Fibroblast of skin of right quadriceps (primary cell): ENCODE measurements at places on chromosomes 3 and 15.
A peak's percentile ranks its signal among the peaks of the same experiment; 100 is the strongest.

DNA sequence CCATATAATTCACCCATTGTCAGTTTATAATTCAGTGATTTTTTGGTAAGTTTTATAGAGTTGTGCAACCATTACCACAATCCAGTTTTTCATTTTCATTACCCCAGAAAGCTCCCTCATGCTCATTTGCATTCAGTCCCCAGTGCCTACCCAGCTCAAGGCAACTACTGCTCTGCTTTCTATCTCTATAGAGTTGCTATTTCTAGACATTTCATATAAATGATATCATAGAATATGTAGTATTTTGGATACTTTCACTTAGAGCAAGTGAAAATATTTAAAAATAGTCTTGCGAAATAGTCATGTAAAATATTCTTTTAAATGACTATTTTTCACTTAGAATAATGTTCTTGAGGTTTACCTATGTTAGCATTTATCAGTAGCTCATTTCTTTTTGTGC, 42.1 kb downstream of the ZNF654 start:
- peak; percentile 3 for DNase-seq

- peak; percentile 61 for DNase-seq
These were observed 287.6 kb upstream of the DPH6 start for GRCh38 chr15:35833581-35833980.

DNA sequence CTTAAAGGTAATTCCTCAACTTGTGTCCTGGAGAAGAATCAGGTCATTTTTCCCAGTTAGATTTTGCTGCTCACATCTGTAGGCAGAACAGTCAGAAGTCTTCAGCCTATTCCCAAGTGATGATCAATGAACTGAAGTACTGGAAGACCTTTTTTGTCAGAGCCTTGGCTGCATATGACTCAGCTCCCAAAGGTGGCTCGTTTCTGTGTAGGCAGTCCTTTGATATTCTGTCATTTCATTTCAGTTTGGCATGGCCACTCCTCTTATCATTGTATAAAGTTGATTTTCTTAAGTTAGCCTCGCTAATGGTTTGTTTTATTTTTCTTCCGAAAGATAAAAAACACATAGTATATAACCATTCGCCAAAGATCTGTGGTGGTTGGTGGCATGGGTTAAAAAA, 90.7 kb downstream of the KLHL25 start:
- no peak for DNase-seq

- no peak for DNase-seq
These were observed 432 bp upstream of the RAD54L2 start for GRCh38 chr3:51538115-51538458.

- DNase-seq: no peak
These were observed 75.0 kb downstream of the TTBK2 start for GRCh38 chr15:42845581-42845980.

GRCh38 chr3:56923526-56924224, 121.9 kb upstream of the ARHGEF3 start:
- DNase-seq: no peak

GRCh38 chr3:28050885-28051284, 190.5 kb upstream of the CMC1 start:
- DNase-seq: peak; percentile 74

- DNase-seq: no peak
These were observed 70.5 kb downstream of the SUMF1 start for GRCh38 chr3:4396542-4396941.

GRCh38 chr3:122105626-122106025, 50.5 kb downstream of the CD86 start:
- no peak for DNase-seq

DNA sequence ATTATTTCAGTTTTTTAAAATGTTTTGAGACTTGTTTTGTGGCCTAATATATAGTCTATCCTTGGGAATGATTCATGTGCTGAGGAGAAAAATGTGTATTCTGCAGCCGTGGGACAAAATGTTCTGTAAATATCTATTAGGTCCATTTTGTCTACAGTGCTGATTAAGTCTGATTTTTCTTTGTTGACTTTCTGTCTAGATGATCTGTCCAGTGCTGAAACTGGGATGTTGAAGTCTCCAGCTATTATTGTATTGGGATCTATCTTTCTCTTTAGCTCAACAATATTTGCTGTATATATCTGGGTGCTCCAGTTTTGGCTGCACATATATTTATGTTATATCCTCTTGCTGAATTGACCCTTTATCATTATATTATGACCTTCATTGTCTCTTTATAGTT, 85.2 kb downstream of the UBE2E2 start:
- no peak for DNase-seq

DNA sequence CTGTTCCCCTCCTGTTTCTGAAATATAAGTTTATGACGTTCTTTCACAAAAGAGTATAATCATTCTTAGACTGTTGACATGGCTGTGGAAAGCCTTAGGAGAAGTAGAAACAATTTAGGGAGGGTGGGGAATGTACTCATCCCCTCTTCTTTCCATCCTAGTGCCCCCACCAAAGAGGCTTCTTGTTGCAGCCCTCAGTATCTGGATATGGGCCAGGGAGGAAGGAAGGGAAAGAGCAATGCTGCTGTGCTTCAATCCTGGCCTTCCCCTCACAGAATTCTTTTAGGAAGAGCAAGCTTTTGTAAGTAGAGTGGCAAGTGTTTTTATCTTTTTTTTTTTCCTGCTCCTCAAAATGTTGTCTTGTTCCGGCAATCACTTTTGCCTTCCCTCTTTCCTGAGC, 1.7 kb downstream of the INAFM2 start:
- DNase-seq: no peak

DNA sequence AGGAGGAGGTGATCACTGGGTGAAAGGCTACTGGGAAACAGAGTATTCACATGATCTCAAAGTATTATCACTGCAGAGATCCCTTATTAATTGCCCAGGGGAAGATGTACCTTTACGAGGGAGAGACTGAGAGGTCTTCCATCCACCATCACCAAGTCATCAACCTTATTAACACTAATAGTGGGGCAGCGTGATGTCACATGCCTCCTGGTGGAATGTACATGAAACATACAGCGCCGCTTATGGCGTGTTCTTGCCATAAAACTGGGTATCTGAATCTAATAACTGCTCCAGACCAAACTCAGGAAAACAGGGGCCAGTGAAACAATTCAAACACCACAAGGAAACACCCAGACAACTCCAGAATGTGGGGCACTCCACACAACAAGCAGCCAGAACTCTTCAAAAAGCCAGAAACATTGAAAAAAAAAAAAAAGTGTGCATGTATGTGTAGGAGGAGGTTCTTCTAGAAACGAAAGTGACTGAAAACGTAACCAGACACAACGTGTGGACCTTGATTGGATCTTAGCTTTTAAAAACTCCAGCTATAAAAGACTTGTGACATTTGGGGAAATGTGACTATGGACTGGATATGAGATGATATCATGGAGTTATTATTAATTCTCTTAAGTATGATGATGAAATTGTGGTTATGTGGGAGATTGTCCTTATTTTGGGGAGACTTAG, 4.6 kb downstream of the STIMATE start:
- DNase-seq: no peak

GRCh38 chr3:46989146-46989810, 9.8 kb downstream of the NBEAL2 start:
- no peak for DNase-seq

- DNase-seq: no peak
These were observed 146.8 kb downstream of the FAM43A start for GRCh38 chr3:194832346-194833104.

DNA sequence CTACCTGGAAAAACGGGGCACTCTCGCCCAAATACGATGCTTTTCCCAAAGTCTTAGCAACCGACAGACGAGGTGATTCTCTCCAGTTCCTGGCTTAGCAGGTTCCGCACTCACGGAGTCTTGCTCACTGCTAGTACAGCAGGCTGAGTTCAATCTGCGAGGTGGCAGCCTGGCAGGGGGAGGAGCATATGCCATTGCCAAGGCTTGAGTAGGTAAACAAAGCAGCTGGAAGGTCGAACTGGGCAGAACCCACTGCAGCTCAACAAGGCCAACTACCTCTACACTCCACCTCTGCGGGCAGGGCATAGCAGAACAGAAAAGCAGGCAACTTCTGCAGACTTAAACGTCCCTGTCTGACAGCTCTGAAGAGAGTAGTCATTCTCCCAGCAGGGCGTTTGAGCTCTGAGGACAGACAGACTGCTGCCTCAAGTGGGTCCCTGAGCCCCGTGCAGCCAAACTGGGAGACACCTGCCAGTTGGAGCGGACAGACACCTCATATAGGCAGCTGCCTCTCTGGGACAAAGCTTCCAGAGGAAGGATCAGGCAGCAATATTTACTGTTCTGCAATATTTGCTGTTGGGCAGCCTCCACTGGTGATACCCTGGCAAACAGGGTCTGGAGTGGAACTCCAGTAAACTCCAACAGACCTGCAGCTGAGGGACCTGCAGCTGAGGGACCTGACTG, 73.4 kb upstream of the CADM2 start:
- DNase-seq: no peak

DNA sequence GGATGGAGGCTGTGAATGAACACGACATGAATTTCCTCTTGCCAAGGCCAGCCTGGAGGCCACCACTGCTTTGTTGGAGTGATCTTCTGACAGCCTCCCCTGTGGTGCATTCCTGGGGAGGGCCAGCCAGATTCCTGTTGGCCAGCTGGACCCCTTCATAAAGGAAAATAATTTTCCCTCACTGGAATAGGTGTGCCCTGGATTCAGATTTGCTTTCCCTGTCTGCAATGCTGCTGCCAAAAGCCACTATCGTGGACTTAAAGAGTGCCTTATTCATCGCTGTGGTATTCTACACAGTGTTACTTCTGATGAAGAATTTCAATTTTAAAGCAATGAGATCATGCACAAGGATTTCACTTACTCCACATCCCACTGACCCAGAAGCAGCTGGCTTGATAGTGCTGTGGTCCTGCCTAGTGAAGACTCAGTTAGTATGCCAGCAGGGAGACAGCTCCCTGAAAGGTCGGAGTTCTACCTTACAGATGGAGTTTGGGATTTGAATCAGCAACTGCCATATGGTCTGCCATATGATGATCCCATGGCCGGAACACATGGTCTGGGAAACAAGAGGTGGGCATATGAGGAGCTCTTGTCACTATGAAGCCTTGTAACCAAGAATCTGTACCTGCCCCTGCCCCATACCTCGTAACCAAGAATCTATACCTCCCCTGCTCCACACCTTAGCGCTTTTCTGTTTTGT, 145.2 kb downstream of the KLF13 start:
- peak; percentile 90 for DNase-seq

- no peak for DNase-seq
These were observed 21.4 kb upstream of the LEO1 start for GRCh38 chr15:51992953-51993352.

- DNase-seq: peak; percentile 29
These were observed 363.4 kb downstream of the GAP43 start for GRCh38 chr3:115986555-115987207.

DNA sequence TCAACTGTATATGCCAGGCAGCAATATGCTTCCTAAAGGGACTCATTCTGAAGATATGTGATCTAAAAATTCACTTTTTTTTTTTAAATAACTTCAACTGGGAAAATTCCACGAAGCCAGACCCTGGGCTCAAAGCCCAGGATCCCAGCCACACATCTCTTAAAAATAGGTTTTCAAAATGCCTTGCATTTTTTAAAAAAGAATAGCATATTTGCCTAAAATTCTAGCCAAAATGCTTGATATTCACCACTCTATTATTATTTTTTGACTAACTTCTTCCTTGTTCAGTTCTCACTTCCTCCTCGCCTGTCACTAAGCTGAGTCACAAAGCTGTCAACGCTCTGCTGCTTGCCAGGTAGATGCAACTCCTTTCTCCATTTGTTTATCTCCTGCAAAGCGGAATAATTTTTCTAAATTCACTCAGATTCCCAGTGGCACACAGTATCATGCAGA, 28.0 kb upstream of the VGLL4 start:
- peak; percentile 75 for DNase-seq

- DNase-seq: peak; percentile 94
These were observed 3.7 kb downstream of the BOC start for GRCh38 chr3:113214917-113215595.

DNA sequence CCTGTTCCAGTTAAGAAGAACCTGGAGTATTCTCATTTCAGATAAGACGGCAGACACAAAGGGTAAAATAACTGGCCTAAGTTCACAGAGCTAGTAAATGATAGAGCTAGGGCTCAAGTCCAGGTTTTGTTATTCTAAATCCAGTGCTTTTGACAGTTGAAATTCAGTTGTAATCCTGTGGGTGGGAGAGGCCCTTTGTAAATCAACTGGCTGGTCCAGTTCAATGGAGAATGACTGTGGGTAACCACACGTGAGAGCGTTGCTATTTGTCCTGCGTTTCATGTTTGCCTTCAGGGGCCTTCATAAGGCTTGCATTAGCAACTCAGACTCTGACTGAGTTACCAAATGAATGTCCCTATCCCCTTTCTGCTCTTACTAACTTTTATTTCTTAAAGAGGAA, 24.2 kb upstream of the CD96 start:
- no peak for DNase-seq

DNA sequence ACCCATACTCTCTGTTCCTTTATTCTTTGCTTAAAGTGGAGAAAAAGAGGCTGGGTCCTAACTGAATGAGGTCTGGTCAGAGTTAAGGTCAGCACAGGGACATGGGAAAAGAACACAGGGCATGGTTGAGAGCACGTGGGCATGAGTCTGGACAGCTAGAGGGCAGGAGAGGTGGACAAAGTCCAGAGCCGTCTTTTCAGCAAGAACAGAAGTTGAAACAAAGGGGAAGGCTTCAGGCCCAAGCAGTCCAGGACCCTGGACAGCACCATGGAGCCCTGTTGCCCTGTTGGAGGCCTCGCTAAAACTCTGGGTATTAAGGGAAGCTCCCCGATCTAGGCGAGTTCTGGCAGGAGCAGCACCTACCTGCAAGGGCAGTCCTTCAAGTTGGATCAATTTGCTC, 50.7 kb downstream of the XYLB start:
- peak; percentile 38 for DNase-seq

GRCh38 chr15:25789211-25789610, 73.9 kb downstream of the ATP10A start:
- DNase-seq: peak; percentile 44

- DNase-seq: no peak
These were observed 29.4 kb upstream of the DUSP7 start for GRCh38 chr3:52085681-52086282.

GRCh38 chr15:101805605-101806345, 2.5 kb downstream of the OR4F6 start:
- DNase-seq: peak; percentile 2

DNA sequence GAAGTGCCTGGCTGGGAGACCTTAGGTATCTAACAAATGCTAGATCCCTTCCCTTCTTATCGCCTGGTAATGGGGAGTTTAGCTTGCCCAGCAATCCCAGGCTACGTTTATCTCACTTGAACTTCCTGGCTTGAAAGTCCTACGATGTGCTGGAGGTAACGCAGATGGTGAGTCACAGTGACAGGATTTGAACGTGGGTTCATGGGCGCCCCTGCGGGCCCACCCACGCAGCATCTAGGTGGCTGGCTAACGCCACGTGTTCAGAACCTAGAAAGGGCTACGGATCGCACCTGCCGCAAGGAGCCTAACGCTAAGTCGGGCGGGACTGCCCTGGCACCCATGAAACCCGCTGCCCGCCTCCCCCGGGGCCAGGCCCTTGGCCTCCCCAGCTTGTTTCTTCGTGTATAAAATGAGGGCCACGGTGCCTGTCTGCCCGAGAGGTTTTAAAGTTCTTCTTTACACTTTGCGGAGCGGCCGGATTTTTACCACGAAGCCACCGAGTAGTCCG, 600 bp upstream of the USP3 start:
- DNase-seq: peak; percentile 72
